Liver (tissue), 10 donors: ENCODE measurements at places on chromosomes 7 and 10.
A peak's percentile ranks its signal among the peaks of the same experiment; 100 is the strongest.

- DNase-seq, result no peak
Measured at GRCh38 chr10:50579491-50580261, 44.1 kb downstream of the SGMS1 start.

DNA sequence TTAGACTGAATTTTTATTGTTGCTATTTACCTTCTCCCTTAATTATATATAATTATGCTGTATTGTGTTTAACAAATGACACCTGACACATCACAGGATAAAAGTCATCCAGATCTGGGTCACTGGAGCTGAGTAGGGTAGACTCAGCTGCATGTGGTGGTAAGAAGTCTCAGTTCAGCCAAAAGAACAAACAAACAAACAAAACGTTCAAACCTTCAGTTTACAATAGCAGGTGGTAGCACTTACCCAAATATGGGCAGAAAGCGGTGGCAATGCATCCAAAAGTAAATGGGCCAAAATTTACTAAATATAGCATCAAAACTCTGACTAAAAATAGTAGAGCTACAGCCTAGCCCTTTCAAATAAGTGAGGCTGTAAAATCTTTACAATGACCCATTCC, 42.2 kb downstream of the ZWINT start:
- no peak for DNase-seq

DNA sequence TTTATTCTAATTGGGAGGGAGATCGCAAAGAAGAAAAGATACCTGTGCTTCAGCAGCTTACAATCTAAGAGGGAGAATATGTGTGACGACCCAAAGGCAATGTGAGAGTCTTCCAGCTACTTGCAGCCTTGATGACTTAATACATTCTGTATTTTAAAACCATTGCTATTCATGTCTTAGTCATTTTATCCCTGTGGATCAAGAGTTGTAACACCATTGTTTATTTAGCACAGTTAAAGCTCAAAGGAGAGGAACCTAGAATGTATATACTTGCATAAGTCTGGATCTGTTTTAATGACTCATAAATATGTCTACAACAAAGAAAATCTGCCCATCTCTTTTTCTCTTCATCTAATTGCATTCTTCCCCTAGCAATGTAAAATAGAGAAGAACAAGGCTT, 117.9 kb upstream of the DLX6 start:
- no peak for DNase-seq

DNA sequence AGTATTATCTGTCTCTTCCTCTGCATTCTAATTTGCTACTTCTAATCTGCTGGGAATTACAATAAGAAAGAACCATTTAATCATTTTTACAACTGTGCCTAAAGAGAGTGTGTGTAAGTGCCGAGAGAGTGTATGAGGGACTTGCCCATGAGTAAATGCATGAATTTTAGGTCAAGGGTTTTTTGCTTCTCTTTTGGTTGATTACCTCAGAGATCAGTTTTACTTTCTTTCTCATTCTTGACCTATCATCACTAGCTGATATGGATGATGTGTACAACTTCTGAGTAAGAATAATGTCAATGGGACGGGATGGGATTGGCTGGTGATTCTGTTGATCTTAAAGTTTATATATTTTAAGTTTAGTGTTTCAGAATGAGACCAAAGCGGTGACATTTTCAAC, 47.8 kb downstream of the IKZF1 start:
- no peak for DNase-seq

GRCh38 chr7:142108728-142109505, 2.6 kb upstream of the MGAM2 start:
- DNase-seq, result no peak

DNA sequence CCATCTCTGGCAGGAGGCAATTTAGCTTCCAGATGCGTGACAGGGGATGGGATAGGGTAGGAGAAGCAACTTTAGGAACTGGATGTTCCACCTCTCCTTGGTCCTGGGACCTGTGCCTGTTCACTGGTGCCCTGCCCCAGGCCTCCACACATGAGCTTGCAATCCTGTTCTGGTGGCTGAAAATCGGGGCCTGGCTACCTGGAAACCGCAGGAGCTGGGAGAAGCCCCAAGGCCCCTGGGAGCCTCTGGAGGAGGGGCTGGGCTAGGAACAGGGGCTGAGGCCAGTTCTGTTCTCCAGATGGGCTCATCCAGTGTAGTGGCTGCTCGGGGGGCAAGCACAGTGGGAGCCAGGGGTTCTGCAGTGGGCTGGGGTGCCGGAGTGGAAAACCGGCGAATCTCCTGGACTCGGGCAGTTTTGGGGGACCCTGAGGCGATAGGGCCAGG, 5.3 kb upstream of the MYOZ1 start:
- DNase-seq, result no peak

DNA sequence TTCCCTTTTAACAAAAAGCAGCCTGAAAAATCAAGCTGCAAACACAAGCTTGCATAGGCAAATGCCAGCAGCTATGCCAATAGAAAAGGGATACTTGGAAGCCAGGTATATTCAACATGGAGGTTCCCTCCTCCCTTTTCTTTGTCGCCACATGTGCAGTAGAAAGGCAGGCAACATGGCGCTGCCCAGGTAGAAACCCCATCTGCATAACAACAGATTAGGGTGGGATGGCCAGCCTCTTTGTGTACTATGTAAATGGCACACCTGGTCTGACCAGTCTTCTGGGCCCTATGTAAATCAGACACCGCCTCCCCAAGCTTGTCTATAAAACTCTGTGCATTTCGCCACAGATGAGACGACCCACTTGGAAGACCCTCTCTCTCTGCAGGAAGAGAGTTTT, 58.1 kb downstream of the CCDC3 start:
- DNase-seq, result peak; percentile 21

GRCh38 chr10:72257051-72257892, 16.5 kb upstream of the DDIT4 start:
- no peak for DNase-seq

GRCh38 chr10:132876131-132876860, 66.1 kb downstream of the CFAP46 start:
- no peak for DNase-seq

- no peak for DNase-seq
Measured at GRCh38 chr10:84608126-84608525, 279.7 kb downstream of the CCSER2 start.

DNA sequence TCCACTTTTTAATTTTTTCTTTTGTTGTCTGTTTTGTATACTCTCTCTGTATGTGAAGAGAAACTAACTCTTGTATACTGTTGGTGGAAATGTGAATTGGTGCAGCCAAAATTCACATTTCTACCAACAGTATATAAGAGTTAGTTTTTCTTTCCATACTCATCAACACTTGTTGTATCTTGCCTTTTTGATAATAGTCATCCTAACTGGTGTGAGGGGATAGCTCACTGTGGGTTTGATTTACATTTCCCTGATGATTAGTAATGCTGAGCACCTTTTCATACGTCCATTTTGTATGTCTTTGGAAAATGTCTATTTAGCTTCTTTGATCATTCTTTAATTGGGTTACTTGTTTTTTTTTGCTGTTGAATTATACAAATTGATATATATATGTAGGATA, 375.5 kb upstream of the IGFBP3 start:
- no peak for DNase-seq

DNA sequence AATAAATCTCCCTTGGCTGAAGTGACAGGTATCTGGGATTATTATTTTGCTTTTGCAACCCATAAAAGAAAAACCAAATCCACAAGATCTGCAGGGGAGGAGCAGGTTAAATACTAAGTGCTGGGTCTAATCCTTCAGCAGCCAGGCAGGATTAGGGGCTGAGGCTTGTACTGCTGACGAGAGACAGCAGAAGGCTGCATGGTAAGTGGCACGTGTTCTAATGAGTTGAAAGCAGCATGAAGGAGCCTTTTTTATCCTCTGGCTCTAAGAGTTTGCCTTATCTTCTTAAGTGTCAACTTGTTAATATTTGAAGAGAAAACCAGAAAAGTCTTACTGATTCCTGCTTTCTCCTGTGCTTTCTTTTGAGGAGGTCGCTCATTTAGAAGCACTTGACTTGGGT, 50.0 kb downstream of the LYZL2 start:
- no peak for DNase-seq

DNA sequence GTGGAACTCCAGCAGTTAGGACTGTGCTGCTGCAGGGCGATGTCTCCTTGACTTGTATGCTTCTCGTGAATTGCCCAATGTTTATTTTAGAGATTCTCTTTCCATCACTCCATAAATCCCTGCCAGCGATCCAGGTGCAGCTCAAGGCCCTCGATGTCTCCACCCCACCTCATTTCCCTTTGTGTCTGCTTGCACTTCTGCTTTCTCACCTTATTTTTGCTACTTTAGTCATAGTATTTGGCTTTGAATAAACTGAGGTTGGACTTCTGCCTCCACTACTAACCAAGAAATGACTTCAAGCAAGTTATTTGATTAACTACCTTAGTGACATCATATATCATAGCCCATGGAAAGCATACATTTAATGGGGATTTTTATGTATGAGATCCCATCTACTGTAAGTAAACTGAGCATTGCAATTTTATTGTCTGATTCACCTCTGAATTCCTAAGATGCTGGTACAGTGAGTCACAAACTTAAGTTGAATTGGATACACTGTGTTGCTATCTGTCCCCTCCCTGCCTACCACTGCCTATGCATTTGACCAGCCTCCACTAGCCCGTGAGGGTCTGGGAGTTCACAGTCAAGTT, 255.8 kb downstream of the ABCA13 start:
- DNase-seq, result no peak

DNA sequence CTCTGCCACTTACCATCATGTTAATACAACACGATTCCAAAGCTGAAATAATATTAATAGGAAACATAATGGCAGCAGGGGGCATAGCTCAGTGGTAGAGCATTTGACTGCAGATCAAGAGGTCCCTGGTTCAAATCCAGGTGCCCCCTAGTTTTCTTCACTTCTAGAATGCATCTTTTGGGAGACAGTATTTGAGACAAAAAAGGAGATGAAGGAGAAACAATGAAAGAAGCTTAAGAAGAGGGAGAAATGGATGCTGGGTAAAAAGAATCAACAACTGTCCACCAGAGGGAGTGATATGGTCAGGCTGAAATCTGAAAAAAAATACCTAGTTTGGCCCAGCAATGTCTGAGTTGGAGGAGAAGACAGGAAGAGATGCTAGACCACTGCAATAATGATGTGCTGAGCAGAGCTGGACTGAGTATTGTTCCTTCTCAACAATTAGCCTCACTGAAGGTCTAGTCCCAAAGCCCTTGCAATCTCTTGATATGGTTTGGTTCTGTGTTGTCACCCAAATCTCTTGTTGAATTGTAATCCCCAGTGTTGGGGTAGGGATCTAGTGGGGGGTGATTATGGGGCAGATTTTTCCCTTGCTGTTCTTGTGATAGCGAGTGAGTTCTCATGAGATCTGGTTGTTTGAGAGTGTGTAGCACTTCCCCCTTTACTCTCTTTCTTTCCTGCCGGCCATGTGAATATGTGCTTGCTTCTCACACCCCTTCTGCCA, 48.3 kb downstream of the ZNF783 start:
- no peak for DNase-seq

DNA sequence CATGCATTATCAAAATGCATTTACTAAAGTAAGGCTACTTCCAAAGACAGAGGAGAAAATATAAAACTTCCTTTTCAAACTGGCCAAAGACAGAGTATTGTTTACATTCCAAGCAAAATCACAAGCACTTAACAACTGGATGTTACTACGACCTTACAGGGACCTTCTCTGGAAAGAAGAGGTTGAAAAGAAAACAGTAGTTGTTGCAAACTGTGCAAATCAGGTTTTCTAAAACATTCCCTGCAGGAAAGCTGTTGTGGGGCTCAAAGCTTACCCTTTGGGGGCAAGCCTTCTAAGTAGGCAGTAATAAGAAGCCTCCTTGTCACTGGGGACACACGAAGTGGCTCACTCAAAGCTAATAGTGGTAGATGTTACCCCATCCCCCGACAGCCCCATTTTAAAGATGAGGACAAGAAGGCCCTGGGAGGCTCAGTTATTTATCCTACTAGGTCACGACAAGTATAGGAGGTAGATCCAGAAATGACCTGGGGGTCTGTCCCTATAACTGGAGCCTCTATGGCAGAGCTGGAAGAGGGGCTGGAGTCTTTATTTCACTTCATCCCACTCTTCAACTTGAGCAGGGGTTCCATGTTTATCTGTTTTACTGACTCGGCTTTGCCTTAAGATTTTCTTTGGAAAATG, 46.6 kb downstream of the ATXN7L1 start:
- no peak for DNase-seq

GRCh38 chr7:24665564-24666294, 91.5 kb downstream of the GSDME start:
- peak; percentile 39 for DNase-seq

- no peak for DNase-seq
Measured at GRCh38 chr10:110069502-110069982, 61.8 kb downstream of the ADD3 start.

DNA sequence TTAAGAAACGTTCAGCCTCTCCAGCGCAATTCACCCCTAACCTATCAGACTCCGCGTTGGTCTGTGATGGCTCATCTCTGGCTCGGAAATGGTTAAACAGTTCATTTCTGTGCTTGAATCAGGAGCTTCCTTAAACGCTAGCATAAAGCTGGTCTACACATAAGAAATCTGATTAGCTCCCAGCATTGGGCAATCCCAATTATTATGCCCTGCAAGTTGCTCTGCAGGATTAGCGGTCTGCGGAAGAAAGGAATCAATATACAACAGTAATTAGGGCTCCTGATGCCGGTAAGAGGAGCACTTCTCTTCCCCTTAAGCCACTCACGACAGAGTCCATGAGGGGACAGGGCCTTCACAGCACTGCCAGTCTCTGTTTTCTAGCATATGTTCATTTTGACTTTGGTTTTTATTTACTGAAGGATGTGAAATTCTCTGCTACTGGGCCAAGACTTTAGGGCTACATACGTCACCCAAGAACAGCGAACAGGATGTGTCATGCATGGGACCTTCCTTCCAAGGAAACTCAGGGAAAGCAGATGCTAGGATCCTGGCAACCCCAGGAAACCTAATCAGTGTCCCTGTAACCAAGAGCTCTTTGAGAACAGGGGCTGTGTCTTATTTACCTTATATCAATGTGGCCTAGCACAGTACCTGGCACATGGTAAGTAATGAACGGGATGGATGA, 324.4 kb downstream of the KCNMA1 start:
- DNase-seq, result no peak

DNA sequence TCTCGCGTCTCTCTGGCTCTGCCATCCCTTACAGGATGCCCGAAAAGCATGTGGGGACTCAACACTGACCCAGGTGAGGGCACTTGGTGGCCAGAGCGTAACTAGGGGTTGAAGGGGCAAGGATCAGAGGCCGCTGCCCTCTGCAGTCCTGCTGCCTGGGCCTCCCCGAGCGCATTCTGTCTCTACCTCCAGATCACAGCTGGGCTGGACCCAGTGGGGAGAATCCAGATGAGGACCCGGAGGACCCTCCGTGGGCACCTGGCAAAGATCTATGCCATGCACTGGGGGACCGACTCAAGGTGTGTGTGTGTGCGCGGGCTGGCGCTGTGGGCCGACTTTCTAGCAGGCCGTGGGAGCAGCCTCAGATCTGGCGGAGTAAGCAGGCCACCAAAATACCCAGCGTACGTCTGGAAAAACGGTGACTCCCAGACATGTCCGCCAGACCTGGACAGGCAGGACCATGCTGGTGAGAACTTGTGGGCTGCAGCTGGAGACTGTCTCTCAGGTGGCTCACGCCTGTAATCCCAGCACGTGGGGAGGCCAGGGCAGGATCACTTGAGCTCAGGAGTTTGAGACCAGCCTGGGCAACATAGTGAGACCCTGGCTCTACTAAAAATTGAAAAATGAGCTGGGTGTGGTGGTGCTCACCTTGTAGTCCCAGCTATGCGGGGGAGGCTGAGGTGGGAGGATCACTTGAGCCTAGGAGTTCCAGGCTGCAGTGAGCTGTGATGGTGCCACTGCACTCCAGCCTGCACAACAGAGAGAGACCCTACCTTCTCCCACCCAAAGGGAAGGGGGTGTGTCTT, 3.2 kb downstream of the GNB2 start:
- DNase-seq, result no peak
